ENCODE measurements at places on chromosomes 7 and 10. TPM values are rescaled to one million over a fixed set of nuclear protein-coding genes. Genes with fewer than 3 reads are reported as not detected.

GRCh38 chr7:74025146-74025545 lies 2.8 kb upstream of the ELN start:
- H3K4me1 ChIP-seq = peaks cover 71% of the 10 kb centered on the region
- no peak for DNase-seq
- no peak overlapping the region for H3K4me3 ChIP-seq
- H3K27me3 ChIP-seq = no peaks in the 10 kb centered on the region
- H3K27ac ChIP-seq = no peak overlapping the region

- no peaks in the 10 kb centered on the region for H3K27me3 ChIP-seq
- H3K4me1 ChIP-seq = no peaks in the 10 kb centered on the region
- H3K36me3 ChIP-seq = no peaks in the 10 kb centered on the region
- H3K27ac ChIP-seq = no peak overlapping the region
- H3K4me3 ChIP-seq = no peak overlapping the region
These were observed 16.7 kb upstream of the FRA10AC1 start for GRCh38 chr10:93718937-93719725.

GRCh38 chr10:76453332-76453731 lies 1021.9 kb downstream of the LRMDA start:
- no peak for DNase-seq
- no peaks in the 10 kb centered on the region for H3K4me1 ChIP-seq
- H3K4me3 ChIP-seq = no peak overlapping the region
- H3K36me3 ChIP-seq = no peaks in the 10 kb centered on the region

DNA sequence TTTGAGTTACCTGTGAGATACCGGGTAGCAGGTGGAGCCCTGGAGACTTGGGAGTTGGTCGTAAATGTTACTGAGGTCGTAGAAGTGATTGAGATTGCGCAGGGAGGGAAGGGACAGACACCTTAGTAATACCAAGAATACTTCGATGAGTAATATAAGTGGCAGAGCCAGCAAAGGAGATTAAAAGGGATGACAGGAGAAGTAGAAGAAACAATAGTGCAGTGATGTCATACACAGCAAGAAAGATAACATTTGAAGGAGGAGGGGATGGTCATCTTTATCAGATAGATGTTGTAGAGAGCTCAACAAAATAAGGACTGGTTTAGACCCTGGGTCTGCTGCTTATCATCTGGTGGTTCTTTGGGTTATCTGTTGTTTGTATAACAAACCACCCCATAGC lies 5.0 kb downstream of the BCCIP start:
- H3K27ac ChIP-seq = no peak overlapping the region
- H3K27me3 ChIP-seq = no peaks in the 10 kb centered on the region
- H3K36me3 ChIP-seq = peaks cover 73% of the 10 kb centered on the region
- no peak for DNase-seq

GRCh38 chr7:88927-89231 lies 103.5 kb upstream of the FAM20C start:
- DNase-seq = peak; percentile 54
- H3K36me3 ChIP-seq = no peaks in the 10 kb centered on the region
- no peak overlapping the region for H3K27ac ChIP-seq

The INMT gene
- 88.9 TPM for total RNA-seq

The NKX2-3 gene
- total RNA-seq = not detected

- H3K4me1 ChIP-seq = no peaks in the 10 kb centered on the region
- H3K27ac ChIP-seq = peak overlapping the region; percentile 45
- H3K4me3 ChIP-seq = peak overlapping the region; percentile 63
- H3K36me3 ChIP-seq = no peaks in the 10 kb centered on the region
- DNase-seq = no peak
- H3K27me3 ChIP-seq = no peaks in the 10 kb centered on the region
These were observed 1.8 kb downstream of the PALD1 start for GRCh38 chr10:70480239-70480861.

GRCh38 chr7:33732462-33732861 lies 172.9 kb upstream of the BMPER start:
- no peaks in the 10 kb centered on the region for H3K36me3 ChIP-seq
- H3K4me1 ChIP-seq = no peaks in the 10 kb centered on the region
- H3K27me3 ChIP-seq = no peaks in the 10 kb centered on the region
- no peak for DNase-seq
- H3K4me3 ChIP-seq = no peak overlapping the region

The KCP gene
- total RNA-seq = not detected

The NUTM2A gene
- 2.3 TPM for total RNA-seq

DNA sequence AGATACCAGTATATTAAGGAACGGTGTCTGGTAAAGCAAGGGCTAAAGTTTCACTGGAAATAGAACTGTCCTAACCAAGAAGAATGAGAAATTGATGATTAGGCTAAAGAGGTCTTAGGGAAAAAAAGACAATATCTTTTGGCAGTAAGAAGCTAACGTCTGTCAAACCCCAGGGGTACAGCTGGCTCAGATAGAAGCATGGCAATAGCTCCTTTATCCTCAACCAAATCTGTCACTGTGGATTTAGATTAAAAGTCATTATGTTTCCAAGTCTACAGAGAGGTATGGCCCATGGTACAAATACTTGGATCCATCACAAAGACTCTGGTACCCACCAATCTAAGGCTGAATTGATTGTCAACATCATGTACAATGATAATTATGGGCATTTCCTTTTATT lies 8.6 kb upstream of the SLC16A9 start:
- no peaks in the 10 kb centered on the region for H3K36me3 ChIP-seq
- H3K4me3 ChIP-seq = no peak overlapping the region
- H3K27ac ChIP-seq = no peak overlapping the region
- H3K4me1 ChIP-seq = no peaks in the 10 kb centered on the region
- no peaks in the 10 kb centered on the region for H3K27me3 ChIP-seq

GRCh38 chr7:84548366-84549365 lies 354.1 kb upstream of the SEMA3A start:
- H3K27ac ChIP-seq = no peak overlapping the region
- H3K27me3 ChIP-seq = no peaks in the 10 kb centered on the region
- DNase-seq = no peak
- H3K4me3 ChIP-seq = no peak overlapping the region
- no peaks in the 10 kb centered on the region for H3K36me3 ChIP-seq
- no peaks in the 10 kb centered on the region for H3K4me1 ChIP-seq

DNA sequence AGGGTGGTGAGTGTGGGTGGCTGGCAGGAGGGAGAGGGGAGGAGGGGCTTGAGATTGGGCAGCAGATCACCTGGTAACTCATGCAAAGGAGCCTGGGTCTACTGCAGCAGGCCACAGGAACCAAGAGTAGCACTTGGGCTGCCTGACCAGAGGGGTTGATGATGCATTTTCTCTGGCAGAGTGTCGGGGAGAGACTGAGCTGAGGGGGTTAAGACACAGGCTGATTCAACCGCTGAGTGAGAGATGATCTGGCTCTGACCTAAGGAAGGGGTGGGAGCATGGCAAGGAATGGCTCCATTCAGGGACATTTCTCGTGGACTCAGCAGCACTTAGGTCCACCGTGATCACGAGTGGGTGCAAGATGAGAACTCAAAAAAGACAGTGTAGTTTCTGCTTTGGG lies 115.5 kb upstream of the STK17A start:
- no peaks in the 10 kb centered on the region for H3K36me3 ChIP-seq
- H3K4me3 ChIP-seq = no peak overlapping the region
- no peak for DNase-seq
- H3K4me1 ChIP-seq = no peaks in the 10 kb centered on the region
- H3K27me3 ChIP-seq = no peaks in the 10 kb centered on the region

DNA sequence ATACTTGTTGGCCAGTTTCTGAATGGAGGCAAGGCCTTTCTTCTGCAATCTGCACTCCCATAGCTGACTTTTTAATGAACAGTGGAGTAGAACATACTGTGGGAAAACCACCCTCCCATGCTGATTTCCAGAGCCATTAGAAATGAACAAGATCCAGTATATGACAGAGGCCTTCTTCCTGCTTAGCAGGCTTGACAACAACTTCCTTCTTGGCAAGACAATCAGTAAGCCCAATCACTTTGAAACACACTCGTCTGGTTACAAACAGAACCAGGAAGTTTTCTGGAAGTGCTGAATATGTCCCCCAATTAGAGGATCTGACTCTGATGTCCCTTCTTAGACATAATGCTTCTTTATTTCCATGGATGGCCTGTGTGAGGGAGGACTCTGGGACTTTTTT lies 103.4 kb downstream of the SAMD9 start:
- no peak overlapping the region for H3K4me3 ChIP-seq
- H3K27me3 ChIP-seq = no peaks in the 10 kb centered on the region
- H3K4me1 ChIP-seq = peaks cover 16% of the 10 kb centered on the region
- no peak overlapping the region for H3K27ac ChIP-seq

The CEP55 gene
- total RNA-seq = 1.8 TPM

GRCh38 chr7:131328377-131329175 lies 900 bp downstream of the MKLN1 start:
- no peaks in the 10 kb centered on the region for H3K27me3 ChIP-seq
- peak overlapping the region; percentile 99 for H3K27ac ChIP-seq
- H3K4me3 ChIP-seq = peak overlapping the region; percentile 100
- H3K4me1 ChIP-seq = no peaks in the 10 kb centered on the region
- no peaks in the 10 kb centered on the region for H3K36me3 ChIP-seq

The GPR85 gene
- total RNA-seq = 2.3 TPM

- no peak overlapping the region for H3K4me3 ChIP-seq
- no peak for DNase-seq
- H3K27ac ChIP-seq = no peak overlapping the region
- no peaks in the 10 kb centered on the region for H3K36me3 ChIP-seq
These were observed 102.3 kb upstream of the ARHGAP21 start for GRCh38 chr10:24826009-24826408.

GRCh38 chr10:119250641-119251314 lies 43.4 kb downstream of the GRK5 start:
- no peaks in the 10 kb centered on the region for H3K36me3 ChIP-seq
- no peak for DNase-seq
- H3K27me3 ChIP-seq = no peaks in the 10 kb centered on the region
- H3K4me3 ChIP-seq = no peak overlapping the region
- peak overlapping the region; percentile 89 for H3K27ac ChIP-seq
- H3K4me1 ChIP-seq = peaks cover 78% of the 10 kb centered on the region

- no peaks in the 10 kb centered on the region for H3K27me3 ChIP-seq
- no peaks in the 10 kb centered on the region for H3K36me3 ChIP-seq
- no peaks in the 10 kb centered on the region for H3K4me1 ChIP-seq
- no peak overlapping the region for H3K4me3 ChIP-seq
- no peak for DNase-seq
- no peak overlapping the region for H3K27ac ChIP-seq
These were observed 55.5 kb upstream of the CABCOCO1 start for GRCh38 chr10:61606959-61607907.

The ARID5B gene
- total RNA-seq = 37.9 TPM

DNA sequence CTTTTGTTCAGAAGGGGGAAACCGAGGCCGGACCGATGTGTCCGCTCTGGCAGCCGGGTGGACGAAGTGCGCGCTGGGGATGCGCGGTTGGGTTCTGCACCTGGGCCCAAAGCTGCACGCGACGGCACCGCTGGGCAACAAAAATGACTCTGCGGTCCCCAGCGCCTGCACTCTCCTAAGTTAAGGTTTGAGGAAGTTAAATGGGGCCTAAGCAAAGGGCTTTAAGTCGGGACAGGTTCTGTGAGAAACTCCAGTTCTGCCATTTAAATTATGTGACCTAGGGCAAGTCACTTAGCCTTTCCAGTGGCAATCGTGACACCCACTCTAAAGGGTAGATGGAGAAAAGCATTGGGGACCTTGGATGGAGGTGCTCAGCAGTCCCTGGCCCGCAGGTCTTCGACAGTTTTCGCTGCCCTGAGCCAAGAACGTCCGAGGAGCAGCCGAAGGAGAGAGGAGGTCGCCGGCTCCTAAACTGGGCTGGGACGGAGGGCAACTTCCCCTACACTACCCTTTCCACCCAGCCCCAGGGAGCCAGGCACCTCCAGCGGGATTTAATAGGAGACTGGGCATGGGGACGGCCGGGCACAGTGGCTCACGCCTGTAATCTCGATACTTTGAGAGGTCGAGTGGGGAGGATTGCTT lies 534 bp upstream of the ACBD5 start:
- H3K4me1 ChIP-seq = no peaks in the 10 kb centered on the region
- H3K27ac ChIP-seq = peak overlapping the region; percentile 96
- no peaks in the 10 kb centered on the region for H3K27me3 ChIP-seq

- peak overlapping the region; percentile 42 for H3K4me3 ChIP-seq
- H3K4me1 ChIP-seq = no peaks in the 10 kb centered on the region
- H3K36me3 ChIP-seq = no peaks in the 10 kb centered on the region
- no peaks in the 10 kb centered on the region for H3K27me3 ChIP-seq
- DNase-seq = peak; percentile 83
- peak overlapping the region; percentile 90 for H3K27ac ChIP-seq
These were observed 29.7 kb downstream of the TRIM8 start for GRCh38 chr10:102673819-102674511.

GRCh38 chr10:43123361-43124093 lies 14.7 kb upstream of the CSGALNACT2 start:
- H3K4me3 ChIP-seq = no peak overlapping the region
- H3K27ac ChIP-seq = no peak overlapping the region
- no peak for DNase-seq
- no peaks in the 10 kb centered on the region for H3K36me3 ChIP-seq
- H3K4me1 ChIP-seq = no peaks in the 10 kb centered on the region

GRCh38 chr10:103154521-103155299 lies 38.4 kb downstream of the NT5C2 start:
- DNase-seq = no peak
- no peaks in the 10 kb centered on the region for H3K27me3 ChIP-seq
- H3K4me1 ChIP-seq = peaks cover 3% of the 10 kb centered on the region
- H3K36me3 ChIP-seq = peaks cover 5% of the 10 kb centered on the region
- H3K27ac ChIP-seq = peak overlapping the region; percentile 81
- H3K4me3 ChIP-seq = no peak overlapping the region

The COL1A2 gene
- total RNA-seq = 67.0 TPM

The ZKSCAN5 gene
- total RNA-seq = 5.4 TPM

DNA sequence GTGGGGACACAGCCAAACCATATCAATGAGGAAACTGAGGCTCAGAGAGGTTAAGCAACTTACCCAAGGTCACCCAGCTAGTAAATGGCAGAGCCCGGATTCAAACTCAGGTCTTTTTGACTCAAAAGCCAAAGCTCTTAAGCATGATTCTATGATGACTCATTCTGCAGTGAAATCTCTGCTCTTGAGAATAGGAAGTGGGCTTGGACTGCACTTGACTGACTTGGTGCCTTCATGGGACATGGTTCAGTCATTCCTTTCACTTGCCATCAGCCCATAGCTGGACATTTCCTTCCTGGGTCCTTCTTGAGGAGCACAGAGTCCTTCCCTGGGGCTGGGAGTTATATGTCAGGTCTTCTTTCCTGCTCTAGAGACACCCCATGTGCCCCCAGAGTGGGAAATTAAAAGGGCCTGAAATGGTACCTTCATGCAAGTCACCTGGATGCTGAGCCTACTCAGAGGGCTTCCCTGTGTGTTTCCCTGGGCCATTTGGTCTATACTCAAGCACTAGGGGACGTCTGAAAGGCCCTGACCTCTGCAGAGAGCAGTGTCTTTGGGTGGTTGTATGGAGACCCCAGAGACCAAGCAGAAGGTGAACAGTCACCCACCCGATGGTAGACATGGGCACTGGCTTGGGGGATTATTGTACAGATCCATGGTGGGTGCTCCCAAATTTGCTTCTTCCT lies 62.4 kb upstream of the SDK1 start:
- H3K4me1 ChIP-seq = no peaks in the 10 kb centered on the region
- no peak for DNase-seq
- H3K4me3 ChIP-seq = no peak overlapping the region
- H3K27ac ChIP-seq = no peak overlapping the region
- no peaks in the 10 kb centered on the region for H3K36me3 ChIP-seq

- DNase-seq = no peak
- H3K27ac ChIP-seq = no peak overlapping the region
- no peaks in the 10 kb centered on the region for H3K36me3 ChIP-seq
- no peak overlapping the region for H3K4me3 ChIP-seq
- no peaks in the 10 kb centered on the region for H3K4me1 ChIP-seq
- H3K27me3 ChIP-seq = no peaks in the 10 kb centered on the region
These were observed 238.4 kb upstream of the ZMIZ1 start for GRCh38 chr10:78830062-78830975.
